Stimulated activated CD4-positive, alpha-beta T cell treated with anti-CD3 and anti-CD28 coated beads, Interleukin-4, amount 100 ng/mL, for 1 hour (primary cell): ENCODE measurements at places on chromosomes 12 and 14.

- no peak for DNase-seq
Observed at GRCh38 chr12:109222062-109222461, 87.0 kb downstream of the FOXN4 start.

DNA sequence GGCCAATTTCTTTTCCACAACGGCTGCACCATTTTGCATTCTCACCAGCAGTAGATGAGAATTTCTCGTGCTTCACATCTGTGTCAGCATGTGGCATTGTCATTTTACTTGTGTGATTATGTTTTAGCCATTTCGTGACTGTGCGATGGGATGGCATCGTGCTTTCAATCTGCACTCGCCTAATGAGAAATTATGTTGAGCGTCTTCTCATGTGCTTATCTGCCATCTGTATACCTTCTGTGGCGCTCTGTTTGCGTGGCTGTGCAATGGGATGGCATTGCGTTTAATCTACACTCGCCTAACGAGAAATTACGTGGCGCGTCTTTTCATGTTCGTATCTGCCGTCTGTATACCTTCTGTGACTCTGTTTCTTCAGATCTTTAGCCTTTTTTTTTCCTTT lies 14.9 kb upstream of the GPR132 start:
- no peak for DNase-seq

DNA sequence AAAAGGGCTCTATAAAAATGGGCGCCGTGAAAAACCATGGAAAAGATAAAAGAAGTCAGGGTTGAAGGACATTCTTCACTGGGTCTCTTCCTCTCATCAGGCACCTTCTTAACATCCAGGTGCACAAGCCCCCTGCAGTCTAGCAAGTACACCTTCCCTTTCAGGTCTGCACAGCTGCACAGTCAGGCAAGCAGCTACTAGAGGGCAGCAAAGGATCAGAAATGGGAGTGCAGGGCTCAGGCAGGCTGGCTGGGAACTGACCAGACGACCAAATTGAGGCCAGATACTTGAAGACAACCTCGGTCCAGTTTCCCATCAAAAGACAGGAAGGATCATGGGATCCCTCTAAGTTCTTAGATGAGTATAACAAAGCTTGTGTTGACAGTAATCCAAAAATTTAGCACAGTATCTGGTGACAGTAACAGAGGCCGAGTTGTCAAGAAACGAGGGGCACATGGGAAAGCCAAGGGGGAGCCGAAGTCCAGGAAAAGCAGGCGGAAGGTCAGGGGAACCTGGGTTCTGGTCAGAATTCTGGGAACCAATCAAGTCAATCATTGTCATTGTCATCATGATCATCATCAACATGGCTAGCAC lies 10.1 kb upstream of the GRIP1 start:
- peak; percentile 8 for DNase-seq

DNA sequence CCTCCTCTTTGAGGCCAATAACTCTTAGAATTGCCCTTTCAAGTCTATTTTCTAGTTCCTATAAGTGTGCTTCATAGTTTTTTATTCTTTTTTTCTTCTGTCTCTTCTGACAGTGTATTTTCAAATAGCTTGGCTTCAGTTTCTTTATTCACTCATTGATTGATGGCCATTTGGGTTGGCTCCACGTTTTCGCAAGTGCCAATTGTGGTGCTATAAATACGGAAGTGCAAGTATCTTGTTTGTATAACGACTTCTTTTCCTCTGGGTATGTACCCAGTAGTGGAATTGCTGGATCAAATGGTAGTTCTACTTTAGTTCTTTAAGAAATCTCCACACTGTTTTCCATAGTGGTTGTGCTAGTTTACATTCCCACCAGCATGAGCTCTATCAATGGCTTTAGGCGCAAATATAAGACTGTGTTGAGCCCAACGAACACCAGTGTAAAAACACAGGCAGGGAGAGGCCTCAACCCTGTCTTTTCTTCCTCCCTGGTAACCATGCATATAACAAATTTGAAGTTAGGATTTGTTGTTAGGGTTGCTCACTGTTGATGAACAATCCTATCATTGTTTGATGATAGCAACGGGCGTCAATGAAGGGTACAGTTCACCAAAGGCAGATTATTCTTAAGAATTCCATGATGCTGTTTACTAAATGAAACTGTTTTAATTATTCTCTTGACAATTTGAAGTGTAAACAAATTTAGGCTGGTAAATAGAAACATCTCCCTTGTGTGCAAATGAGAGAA lies 13.3 kb upstream of the LMNTD1 start:
- no peak for DNase-seq

- DNase-seq: no peak
Observed at GRCh38 chr14:81991998-81992397, 458.3 kb upstream of the SEL1L start.

- DNase-seq: no peak
Observed at GRCh38 chr12:121610239-121611149, 15.8 kb upstream of the ORAI1 start.

- no peak for DNase-seq
Observed at GRCh38 chr12:118514297-118514696, 137.9 kb downstream of the SUDS3 start.

- DNase-seq: no peak
Observed at GRCh38 chr14:102729268-102729667, 48.0 kb upstream of the TRAF3 start.

DNA sequence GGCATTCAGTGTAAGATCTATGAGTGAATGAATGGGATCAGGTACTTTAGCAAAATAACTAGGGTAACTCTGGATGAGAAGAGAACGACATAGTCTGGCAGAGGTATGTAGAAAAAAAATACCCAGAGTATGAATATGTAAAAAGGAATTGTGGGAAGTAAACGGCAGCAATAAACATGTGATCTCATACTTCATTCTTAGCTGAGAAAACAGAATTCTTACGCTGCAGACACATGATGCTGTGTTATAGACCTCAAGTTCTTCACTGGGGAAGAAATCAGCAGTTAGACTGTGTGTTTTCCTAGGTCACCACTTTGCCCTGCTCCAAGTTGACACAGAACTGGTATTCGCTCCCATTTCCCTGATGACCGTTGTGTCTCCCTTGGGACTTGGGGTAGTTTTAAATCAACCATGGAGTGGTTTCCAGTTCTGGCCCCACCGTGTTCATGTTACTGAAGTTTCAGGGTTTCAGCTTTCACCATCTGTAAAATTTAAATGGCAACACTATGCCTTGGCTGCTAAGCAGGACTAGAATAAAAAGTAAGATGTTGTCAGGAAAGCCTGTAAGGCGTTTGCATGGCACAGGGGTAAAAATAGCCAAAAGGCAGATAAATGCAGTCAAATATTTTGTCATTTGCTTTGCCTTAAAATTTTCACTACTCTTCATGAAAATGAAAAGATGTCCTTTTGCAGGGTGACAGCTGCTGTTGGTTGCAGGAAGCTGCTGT lies 223.7 kb downstream of the PELI2 start:
- DNase-seq: no peak

- DNase-seq: no peak
Observed at GRCh38 chr14:48537600-48537999, 862.2 kb upstream of the MDGA2 start.

DNA sequence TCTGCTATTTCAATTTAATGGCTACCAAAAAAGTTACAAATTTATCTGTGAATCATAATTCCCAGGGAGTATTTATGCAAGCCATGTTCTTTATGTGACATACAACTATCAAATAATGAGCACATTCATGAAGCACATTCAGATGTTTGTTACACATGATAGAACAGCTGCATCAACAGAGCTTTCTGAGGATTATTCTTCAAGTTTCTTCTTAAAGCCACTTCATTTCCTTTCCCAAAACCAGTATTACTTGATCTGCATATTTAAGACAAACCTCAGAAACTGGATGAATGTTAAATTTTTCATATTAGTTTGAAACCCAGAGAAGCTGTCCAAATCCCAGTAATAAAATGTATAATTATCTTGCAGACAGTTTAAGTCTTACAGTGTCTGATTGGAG lies 73.6 kb upstream of the SOX5 start:
- no peak for DNase-seq

- no peak for DNase-seq
Observed at GRCh38 chr14:106622200-106622745, 1095.9 kb downstream of the TMEM121 start.

GRCh38 chr12:12804432-12804886 lies 8.7 kb upstream of the DDX47 start:
- DNase-seq: no peak

GRCh38 chr12:116090516-116090915 lies 187.0 kb downstream of the MED13L start:
- no peak for DNase-seq

DNA sequence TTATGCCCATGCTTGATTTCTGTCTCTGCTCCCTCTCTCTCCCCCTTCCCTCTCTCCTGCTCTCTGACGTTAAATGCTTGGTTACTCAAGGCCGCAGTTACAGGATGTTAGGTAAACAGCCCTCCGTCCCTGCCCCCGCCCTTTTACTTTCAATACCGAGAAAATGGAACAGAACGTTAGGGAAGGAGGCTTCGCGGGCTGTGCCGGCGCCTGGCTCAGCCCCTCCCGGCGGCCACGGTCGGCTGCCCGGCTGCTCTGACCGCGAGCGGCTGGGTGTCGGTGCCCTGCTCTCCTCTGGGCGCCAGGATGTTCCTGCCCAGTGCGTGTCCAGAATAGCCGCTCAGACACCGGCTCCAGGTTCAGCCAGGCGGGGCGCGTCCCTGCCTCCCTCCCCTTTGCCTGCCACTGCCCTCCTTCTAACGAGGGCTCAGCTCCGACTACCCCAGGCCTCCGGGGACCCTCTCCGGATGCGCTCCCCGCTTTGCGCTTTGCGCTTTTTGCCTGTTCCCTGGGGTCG lies 166.1 kb downstream of the ADCK1 start:
- DNase-seq: no peak

DNA sequence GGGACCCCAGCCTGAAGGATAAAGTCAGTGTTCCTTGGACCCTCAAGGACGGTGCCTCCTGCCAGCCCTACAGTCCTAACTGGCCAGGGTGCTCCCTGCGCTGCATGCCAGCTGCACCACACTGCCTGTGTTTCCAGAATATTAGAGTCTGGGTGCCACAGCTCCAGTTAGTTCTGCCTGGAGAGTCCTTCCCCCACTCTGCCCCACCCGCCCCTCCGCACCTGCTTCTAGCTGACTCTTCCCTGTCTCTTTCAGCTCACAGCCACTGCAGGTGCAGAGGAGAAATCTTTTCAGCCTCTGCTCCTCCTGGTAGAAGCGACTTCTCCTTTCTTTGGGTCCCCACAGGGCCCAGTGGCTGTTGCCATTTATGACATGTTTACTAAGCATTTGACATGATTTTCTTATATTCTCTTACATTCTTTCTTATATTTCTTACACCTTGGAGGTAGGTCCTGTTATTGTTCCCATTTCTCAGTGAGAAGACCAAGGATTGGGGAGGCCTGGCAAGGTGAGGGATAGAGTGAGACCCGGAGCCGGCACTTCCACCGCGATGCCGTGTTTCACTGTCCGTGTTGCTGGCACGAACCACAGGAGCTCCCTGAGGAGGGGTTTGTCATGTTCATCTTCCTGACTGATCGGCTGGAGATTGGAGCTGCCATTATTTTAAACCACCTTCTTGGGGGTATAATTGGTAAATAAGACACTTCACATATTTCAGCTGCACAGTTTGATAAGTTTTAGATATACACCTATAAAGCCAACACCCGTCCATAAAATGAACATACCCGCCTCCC lies 29.4 kb downstream of the SYNE3 start:
- DNase-seq: no peak

GRCh38 chr12:442235-442884 lies 17.4 kb upstream of the B4GALNT3 start:
- no peak for DNase-seq

GRCh38 chr14:56422221-56422620 lies 157.4 kb upstream of the TMEM260 start:
- no peak for DNase-seq

GRCh38 chr12:81541121-81541520 lies 218.0 kb downstream of the PPFIA2 start:
- no peak for DNase-seq

DNA sequence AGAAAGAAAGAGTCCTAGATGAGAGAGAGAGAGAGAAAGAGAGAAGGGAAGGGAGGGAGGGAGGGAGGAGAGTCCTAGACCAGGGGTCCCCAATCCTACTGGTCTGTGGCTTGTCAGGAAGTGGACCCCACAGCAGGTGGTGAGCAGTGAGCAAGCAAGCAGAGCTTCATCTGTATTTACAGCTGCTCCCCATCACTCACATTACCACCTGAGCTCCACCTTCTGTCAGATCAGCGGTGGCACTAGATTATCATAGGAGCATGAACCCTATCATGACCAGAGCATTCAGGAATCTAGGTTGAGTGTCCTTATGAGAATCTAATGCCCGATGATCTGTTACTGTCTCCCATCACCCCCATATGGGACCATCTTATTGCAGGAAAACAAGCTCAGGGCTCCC lies 39.2 kb upstream of the AMN1 start:
- DNase-seq: no peak

DNA sequence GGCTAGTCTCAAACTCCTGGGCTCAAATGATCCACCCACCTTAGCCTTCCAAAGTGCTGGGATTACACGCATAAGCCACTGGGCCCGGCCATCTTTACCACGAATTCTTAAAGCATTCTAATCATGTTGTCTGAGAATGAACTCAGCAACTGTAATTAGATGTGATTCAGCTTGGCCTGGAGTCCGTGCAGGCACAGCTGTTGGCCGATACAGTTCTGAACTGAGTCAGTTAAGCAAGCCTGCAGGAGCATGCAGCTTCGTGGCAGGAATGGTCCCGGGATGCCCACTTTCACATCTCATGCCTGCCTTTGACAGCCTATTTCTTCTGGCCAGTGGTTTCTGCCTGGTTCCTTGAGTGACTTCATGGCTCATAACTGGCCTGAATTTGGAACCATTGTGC lies 194.1 kb downstream of the ANO6 start:
- no peak for DNase-seq

DNA sequence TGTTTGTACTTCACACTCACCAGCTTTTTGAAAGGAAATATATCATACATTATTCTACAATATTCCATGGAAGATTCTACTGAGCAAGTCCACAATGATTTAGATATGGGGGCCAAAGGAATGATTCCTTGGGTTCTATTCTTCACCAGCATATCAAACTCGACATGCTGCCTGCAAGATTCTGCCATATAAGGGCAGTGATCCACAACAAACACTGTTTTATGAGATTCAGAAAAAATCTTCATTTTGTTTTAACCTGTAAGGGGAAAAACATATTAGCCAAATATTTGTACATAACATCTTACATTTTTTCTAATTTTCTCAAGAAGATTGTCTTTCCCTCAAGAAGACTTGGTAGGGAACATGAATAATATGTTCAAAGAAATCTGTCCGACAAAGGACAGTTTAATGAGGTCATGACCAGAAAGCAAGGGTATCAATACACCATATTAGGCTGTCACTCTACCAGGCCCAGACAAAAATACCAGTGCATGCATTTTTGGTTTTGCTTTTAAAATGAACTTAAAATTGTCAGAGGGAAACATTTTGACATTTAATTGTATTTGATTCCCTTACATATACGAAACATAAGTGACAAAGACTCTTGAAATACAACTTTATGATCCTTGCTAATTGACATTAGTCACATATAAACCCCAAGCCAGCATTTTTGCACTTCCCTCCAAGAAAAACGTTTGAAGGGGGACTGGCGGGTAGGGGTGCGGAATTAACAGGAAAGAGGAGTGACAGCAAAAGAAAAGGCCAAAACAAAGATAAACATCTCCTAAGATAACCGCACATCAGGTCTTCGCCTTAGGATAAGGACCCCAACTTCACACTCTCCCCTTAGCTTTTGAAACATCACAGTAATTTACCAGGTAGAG lies 980 bp downstream of the INTS13 start:
- no peak for DNase-seq
